ENCODE measurements at places on chromosomes 16 and 17.

DNA sequence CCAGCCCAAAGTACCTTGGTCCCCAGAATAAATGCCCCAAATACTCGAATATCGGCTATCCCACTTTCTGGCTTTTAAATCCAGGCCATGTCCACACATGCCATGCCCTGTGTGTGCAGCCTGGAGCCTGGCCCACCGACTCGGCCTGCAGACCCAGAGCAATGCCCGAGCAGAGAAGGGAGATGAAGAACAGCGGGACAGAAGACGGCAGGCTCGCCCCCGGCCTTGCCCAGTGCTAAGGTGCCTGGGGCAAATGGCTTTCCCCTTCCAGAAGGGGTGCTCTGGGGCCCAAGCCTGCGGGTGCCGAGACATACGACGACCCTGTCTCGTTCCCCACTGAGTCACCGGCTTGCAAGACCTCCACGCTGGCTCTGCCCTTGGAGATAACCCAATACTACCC is 8.0 kb downstream of the CLUH start:
- DNase-seq, result no peak

GRCh38 chr16:68774982-68775634 is 38.0 kb downstream of the CDH1 start:
- DNase-seq, result no peak

- DNase-seq, result no peak
Measured at GRCh38 chr17:11980813-11981212, 16.5 kb downstream of the ZNF18 start.

DNA sequence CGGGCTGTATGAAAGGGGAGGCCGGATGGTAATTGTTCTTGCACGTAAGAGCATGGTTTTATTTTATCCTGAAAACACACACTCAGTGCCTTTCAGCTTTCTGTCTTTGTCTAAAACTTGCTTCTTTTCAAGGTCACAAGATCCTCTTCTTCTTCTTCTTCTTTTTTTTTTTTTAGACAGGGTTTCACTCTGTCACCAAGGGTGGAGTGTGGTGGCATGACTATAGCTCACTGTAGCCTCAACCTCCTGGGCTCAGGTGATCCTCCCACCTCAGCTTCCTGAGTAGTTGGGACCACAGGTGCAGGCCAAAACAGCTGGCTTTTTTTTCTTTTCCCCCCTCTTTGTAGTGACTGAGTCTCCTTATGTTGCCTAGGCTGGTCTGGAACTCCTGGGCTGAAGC is 15.9 kb upstream of the ZNF629 start:
- DNase-seq, result no peak

- peak; percentile 89 for DNase-seq
Measured at GRCh38 chr16:75931043-75931442, 204.8 kb upstream of the CPHXL start.

GRCh38 chr16:64109241-64109640 is 1012.6 kb downstream of the CDH11 start:
- no peak for DNase-seq

DNA sequence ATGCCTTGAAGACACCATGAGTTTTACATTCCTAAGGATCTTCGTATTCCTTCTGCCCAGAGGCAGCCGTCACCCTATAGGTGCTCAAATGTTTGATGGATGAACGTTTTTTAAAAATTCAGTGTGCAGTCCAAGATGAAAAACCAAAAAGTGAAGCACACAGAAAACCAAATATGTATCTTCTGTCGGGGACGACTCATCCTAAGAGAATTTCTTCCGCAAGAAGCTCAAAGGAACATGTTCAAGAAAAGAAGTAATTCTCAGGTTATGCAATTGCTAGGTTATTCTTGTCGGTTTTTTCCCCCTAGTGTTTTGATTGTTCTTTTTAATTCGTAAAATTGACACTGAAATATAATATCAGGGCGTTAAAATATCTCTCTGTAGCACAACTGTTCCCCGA is 1.4 kb downstream of the CENPV start:
- DNase-seq, result peak; percentile 72

GRCh38 chr17:27244491-27245223 is 49.3 kb upstream of the WSB1 start:
- DNase-seq, result peak; percentile 88

DNA sequence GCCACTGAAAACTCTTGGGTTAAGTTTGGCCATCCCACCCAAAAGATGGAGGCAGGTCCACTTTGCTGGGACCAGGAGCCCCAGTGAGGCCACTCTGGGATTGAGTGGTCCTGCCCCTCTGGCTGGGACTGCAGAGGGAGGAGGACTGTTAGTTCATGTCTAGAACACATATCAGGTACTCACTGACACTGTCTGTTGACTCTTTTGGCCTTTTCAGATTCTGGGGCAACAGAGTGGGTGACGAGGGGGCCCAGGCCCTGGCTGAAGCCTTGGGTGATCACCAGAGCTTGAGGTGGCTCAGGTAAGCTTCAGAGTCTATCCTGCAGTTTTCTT is 19.5 kb upstream of the CYLD start:
- DNase-seq, result no peak

DNA sequence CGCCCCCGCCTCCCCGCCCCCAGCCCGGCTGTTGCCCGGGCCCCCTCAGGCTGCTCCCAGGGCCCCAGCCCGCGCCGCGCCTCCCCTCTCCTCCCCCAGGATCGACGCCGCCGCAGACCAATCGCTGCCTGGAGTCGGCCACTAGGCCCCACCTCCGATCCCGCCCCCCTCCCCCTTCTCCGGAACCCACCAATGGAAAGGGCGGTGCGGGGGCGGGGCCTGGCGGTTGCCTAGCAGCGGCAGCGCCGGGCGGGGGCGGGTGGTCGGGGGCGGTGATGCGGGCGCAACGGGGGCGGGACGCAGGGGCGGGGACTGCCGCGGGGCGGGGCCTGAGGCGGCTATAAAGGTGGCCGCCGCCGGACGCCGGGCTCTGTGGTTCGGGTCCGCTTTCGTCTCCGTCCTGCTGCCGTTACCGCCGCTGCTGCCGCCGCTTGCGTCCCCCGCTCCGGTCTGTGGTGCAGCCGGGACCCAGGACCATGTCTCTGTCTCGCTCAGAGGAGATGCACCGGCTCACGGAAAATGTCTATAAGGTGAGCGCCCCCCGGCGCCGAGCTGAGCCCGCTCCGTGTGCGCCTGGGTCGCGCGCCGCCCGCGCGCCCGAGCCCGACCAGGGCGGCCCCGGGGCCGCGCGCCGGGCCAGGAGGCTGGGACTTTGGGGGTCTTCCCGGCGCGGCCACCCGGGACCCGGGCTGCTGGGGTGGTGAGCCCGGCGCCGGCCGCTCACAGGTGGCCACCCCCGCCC is at the start of gene BAIAP2:
BAIAP2 (plus strand) TSS at position 373 of the 742 bp plus-strand sequence; CDS start at position 477, 104 bp downstream.
- DNase-seq, result peak; percentile 94

GRCh38 chr17:5219536-5219935 is 15.1 kb downstream of the SCIMP start:
- no peak for DNase-seq

DNA sequence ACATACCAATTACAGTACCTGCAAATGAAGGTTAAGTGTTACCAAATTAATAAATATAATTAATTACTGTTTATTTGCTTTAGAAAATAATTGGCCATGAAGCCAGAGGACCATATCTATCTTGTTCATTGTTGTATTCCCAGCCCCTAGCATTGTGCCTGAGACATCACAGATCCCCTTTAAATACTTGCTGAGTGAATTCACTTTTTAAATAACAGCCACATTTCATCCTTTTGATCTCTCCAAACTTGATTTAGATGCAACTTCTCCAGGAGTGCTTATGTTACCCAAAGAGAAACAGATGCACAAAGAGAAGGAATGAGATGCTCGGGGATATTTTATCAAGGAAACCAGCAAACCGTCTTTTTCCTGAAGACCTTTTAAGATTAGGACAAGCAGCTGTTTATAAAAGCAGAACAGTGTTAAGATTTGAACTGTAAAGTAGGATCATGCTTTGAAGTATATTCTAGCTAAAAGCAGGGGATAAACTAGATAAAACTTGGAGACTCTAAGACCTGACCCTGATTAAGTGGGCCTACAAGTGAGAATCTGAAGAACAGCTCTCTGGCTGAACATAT is 66.3 kb downstream of the CHD9 start:
- no peak for DNase-seq

GRCh38 chr17:58277802-58278595 is 2.7 kb downstream of the MPO start:
- DNase-seq, result no peak

DNA sequence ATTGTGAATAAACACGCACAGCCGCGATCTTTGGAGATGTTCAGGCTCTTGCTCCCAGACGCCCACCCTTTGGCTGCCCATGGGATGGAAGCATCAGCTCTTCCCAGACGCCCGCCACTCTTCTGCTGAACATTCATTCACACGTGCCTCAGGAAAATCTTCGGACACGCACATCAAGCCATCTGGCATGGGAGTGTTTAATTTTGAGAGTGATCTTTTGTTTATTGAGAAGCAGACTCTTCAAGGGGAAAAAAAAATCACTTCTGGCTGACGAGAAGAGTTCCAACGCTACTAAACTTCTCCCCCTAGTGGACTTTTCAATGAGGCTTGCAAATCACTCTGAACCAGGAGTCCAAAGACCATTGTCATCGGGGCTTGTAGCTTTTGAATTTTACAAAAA is 62.0 kb upstream of the NUDT7 start:
- DNase-seq, result peak; percentile 52

- DNase-seq, result no peak
Measured at GRCh38 chr16:10576390-10577304, 3.8 kb downstream of the EMP2 start.

GRCh38 chr17:27954548-27955495 is 61.7 kb upstream of the LYRM9 start:
- no peak for DNase-seq

DNA sequence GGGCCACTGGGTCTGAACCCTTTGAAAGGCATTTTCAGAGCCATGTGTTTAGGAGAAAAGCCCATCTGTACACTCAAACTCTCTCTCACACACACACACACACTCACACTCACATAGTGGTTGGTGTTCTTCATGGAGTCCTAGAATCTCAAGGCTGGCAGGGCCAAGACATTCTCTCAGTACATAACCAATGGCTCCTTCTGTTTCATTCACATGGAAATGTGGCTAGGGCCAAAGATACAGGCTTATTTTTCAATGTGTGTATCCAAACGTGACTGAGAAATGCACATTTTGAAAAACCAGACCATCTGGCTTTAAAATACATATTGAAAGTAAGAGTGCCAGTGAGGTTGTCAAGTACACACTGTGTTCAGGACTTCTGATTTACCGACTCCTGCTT is 59.0 kb upstream of the SALL1 start:
- no peak for DNase-seq

GRCh38 chr17:39130205-39130604 is 21.2 kb downstream of the PLXDC1 start:
- DNase-seq, result no peak

GRCh38 chr16:21990381-21990944 is 10.5 kb downstream of the PDZD9 start:
- DNase-seq, result no peak

- no peak for DNase-seq
Measured at GRCh38 chr16:79154086-79154485, 446.5 kb downstream of the MAF start.

DNA sequence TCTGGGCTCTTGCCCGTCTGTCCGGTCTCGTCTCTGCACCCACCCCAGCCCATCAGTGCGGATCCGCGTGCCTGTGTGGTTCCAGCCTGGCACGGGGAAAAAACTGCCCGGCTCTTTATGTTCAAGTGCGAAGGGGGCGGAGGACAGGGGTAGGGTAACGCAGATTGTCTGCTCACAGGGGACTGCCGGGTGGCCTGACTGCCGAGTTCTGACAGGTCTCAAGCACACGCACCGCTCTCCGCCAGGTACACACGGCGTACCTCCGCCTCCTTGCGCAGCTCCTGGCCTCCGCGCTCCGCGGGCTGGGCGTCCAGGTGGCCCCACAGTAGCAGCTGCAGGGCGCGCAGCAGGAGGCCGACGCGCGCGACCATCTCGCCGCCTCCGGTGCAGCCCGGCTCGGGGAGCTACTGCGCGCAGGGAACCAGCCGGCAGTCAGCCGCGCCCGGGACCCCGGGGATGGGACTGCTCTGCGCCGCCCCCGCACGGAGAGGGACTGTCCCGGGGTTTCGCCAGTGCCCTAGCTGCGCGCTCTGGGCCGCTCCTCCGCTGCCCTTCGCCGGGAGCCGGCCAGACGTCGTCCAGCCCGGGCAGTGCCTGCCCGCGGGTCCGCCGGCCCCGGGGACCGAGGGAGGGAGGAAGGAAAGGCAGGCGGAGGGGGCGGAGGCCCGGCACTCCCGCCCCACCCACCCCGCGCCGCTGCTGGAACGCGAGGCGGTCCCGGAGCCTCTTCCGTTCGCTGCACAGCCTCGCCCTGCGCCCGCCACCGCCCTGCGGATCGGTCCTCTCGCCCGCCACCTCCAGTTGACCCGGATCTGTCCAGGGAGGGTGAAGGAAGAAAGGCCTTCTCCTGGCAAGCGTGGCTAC is at the start of gene MMP28:
MMP28 (minus strand) TSS at position 635 of the 864 bp plus-strand sequence; CDS start at position 371, 264 bp downstream.
- DNase-seq, result peak; percentile 28

DNA sequence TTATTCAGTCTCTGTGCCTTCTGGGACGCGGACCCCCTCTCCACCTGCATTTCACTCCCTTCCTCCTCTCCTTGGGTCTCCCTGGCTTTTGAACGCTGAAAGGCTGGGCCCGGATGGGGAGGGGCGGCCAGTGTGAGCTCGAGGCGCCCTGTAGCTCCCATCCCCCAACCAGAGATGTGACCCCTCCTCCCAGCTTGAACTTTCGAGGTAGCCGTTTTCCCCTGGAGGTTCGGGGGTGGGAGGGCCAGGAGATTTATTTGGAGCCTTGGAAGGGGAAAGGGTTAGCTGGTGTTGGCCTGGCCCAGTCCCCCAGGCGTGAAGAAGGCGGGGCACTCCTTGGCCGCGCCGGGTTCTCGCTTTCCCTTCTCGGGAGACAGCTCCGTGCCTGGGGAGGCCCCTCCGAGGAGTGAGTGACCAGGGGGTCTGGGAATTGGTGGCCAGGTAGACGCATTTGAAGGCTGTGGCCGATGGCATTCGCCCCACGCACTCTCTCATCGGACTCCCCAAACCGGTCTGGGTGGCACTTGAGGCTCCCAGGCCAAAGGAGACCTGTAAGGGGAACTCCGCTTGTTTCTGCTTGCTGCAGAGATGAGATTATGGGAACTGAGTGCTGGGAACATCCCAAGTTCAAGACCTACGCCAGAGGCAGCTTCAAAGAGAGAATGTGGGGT is 942 bp downstream of the LDAF1 start:
- no peak for DNase-seq

DNA sequence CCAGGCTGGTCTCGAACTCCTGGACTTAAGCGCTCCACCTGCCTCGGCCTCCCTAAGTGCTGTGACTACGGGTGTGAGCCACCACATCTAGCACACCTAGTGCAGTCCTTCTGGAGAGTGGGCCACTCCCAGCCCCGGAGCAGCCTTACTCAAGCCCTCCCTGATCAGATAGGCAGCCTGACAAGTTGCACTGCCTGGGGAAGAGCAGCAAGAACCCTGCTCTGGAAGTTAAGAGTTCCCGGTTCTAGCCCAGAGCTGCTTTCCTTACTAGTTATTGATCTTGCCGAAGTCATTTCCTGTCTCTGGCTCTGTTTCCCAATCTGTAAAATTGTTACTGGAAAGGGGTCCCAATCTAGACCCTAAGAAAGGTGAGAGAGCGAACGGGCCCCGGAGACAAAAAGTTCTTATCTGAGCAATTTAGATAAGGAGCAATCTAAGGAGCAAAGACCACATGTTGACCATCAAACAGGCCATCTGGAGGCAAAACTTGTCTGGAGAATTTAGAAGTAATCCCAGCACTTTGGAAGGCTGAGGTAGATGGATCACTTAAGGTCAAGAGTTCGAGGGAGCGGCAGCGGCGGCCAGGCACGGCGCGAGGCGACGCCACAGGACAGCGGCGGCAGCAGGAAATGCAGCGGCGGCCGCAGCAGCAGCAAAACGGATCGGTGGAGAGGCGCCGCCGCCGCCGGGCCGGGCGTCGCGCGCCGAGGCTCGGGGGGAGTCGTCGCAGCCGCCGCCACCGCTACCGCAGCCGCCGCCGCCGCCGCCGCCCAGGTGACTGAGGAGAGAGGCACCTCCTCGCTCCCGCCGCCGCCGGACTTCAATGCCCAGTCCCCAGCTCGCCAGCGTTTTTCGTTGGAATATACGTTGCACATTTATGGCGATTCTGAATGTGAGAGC is 4.3 kb upstream of the NAGLU start:
- DNase-seq, result peak; percentile 48

All from fibroblast of lung (primary cell).